ENCODE measurements at places on chromosomes 11 and 22. TPM values are rescaled to one million over a fixed set of nuclear protein-coding genes. Genes with fewer than 3 reads are reported as not detected.
A peak's percentile ranks its signal among the peaks of the same experiment; 100 is the strongest.

GRCh38 chr11:57487920-57488659, 27.4 kb downstream of the SLC43A1 start:
- no peak for DNase-seq

GRCh38 chr11:96309016-96309642, 33.9 kb downstream of the MAML2 start:
- DNase-seq: no peak

DNA sequence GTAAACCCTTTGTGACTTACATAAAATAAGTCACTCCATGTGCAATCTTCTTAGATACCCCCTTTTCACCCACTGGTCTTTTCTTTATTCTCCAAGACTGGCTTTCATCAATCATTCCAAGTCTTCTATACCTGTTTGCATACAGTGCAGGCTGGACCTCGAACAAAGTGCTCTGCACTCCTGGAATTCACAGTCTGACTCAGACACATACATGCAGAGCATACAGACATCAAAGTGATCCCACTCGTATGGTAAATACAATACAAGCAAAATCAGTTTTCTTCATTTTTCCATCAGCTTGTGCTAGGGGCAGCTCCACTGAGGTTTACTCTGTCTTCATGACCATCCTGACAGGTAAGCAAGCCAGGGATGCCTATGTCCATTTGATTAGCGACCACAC, 16.8 kb upstream of the TMPRSS5 start:
- no peak for DNase-seq

- DNase-seq: no peak
These were observed 42.8 kb upstream of the SLC37A2 start for GRCh38 chr11:125020342-125020741.

GRCh38 chr11:16678466-16679116, 59.9 kb upstream of the C11orf58 start:
- DNase-seq: no peak

- DNase-seq: peak; percentile 30
These were observed 11.7 kb upstream of the GLYATL1 start for GRCh38 chr11:58927393-58928106.

DNA sequence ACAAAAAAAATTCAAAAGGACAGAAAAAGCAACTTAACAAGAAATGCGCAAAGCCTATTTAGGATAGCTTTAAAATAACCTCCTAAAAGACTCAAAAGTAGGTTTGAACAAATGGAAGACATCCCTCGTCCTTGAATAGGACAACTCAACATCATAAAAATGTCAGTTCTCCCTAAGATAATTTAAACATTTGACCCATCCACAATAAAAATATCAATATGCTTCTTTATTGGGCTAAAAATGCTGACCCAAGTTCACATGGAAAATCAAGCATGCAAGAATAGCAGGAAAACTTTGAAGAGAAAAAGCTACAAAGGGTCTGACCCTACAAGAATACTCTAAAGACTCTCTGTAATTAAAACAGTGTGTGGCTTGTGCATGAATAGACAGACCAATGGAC, 12.1 kb upstream of the KCTD17 start:
- no peak for DNase-seq

DNA sequence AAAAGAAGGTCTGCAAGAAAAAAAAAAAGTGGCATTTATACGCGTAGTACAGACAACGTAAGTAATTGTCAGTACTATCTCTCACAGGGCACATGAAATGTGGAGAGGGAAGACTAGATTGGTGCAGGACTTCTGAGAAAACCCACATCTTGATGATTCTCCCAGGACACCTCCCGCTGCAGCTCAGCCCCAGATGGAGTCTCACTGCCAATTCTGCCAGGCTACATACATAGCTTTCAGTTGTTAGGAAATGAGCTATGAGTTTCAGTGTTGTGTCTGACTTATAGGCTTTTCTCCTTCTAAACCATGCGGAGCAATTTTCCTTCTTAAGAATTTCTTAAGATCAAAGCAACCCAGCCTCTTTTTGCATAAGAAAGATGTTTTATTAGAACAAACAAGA, 9.6 kb downstream of the OR5A2 start:
- DNase-seq: no peak

GRCh38 chr22:20803696-20804324, 29.9 kb downstream of the SERPIND1 start:
- peak; percentile 60 for DNase-seq

DNA sequence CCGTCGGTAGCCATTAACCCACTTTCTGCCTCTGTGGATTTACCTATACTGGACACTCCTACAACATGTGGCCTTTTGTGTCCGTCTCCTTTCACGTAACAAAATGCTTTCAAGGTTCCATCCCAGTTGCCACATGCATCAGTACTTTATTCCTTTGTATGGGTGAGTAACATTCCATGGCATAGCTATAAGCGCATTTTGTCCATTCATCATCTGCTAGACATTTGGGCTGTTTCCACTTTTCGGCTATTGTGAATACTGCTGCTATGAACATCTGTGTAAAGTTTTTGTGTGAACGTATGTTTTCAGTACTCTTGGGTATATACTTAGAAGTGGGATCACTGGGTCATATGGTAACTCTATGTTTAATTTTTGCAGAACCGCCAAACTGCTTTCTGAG, 257.2 kb downstream of the ST3GAL4 start:
- no peak for DNase-seq

DNA sequence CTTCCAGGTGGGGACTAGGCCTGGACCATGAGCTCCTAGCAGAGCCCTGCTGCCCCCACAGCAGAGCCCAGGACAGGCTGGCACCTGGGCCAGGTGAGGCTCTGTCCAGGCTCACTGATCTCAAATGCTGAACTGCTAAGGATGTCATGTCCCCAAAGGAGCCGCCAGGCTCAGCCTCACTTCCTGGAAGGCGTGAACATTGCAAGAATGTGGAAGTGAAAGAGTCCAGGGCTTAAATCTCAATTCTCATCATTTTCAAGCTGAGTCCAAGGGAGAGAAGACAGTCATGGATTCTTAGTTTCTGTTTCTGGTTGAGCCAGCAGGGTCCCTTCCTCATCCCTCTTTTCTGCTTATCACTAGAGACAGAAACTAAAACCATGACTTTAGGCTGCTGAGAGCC, 5.0 kb downstream of the ASCL2 start:
- DNase-seq: peak; percentile 17

- peak; percentile 43 for DNase-seq
These were observed 80.5 kb upstream of the WNT7B start for GRCh38 chr22:46057246-46058090.

DNA sequence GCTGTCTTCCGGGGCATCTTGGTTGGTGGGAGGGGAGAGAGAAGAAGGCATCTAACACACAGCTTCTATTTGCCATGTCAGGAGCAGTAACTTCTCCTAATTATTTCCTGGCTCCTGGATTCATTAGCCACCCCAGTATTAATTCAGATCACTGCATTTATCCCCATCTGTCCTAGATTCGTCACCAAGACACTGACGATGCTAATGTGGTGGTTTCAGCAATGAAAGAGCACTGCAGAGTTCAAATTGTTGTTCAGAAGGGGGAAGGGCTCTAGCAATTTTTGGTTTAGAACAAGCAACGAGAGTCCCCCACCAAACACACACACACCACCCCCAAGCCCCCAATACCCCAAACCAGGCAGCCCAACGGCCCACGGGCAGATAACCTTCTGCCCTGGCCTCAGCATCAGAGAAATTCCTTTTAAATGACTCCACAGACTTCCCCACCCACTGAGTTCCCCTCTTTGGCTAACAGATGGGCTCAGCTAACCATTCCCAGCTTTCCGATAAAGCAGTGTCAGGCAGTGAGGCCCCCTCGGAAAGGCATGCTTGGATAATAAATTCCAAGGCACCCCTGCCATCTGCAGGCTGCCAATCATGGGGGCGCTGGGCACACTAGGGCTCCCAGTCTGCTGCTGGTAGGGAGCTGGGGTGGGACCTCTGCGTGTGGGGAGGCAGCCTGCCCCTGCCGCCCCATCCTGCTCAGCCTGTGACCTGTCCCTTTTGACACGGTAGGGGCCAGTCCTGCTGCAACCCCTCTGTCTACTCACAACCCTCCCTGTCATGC, 453.5 kb downstream of the MIAT start:
- no peak for DNase-seq

DNA sequence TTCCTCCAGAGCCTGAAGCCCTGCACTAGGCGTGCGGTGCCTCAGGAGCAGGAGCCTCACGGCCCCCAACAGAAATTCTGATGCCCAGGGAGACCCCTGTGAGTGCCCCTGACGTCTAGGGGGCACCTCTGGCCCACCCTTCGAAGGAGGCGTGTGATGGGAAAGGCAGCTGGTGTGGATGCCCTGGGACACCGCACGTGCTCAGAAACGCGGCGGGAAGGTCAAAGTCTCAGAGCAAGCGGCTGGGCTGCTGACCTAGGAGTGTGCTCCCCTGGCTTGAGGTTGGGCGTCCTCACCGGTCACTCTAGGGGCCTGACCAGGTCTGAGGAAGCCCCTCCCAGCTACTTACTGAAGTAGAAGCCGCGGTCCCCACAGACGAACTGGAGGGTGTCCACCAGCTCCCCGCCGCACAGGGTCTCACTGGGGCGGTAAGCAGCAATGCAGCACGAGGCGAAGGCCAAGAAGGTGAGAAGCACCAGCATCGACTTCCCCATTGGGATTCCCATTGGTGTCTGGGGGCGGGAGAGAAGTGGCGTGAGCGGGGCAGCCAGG, 4.1 kb downstream of the IGF2 start:
- no peak for DNase-seq

DNA sequence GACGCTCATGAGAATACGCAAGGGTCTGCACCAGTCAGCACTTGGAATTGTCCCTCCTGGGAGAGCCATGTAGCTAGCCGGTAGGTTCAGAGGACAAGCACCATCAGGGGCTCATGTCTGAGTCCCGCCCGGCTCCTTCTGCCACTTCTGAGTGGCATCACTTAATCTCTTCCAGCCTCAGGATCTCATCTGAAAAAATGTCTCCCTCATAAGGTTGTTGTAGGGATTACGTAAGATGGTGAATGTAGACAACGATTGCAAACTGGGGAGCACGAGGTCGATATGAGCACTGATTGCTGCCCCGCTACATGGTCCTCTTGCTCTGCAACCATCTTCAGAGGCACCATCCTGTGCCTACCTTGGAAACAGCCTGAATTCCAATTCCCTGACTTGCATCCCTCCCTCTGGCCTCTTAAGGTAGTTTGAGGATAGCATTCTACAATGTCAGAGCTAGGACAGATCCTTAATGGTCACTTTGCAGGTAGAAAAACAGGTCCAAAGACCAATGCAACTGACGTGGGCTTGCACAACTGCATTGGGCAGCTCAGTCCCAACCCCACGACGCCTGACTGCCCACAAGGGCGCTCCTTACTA, 115.8 kb upstream of the TMEM45B start:
- no peak for DNase-seq

DNA sequence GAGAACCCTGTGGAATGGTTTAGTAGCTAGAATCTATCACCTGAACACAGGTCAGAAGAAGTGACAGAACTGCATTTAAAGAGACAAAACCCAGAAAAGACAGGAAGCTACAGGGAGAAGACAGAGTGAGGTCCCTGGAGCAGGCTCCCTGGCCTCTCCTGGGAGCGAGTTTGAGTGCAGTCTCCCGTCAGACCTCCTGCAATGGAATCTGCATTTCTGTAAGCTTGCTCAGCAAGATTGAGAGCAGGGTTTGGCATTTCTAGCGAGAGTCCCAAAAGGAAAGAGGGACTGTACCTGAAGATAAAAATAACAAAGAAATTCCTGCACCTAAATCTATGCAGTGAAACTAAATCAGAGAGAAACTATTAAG, 74.2 kb downstream of the MORC2 start:
- DNase-seq: peak; percentile 9

GRCh38 chr22:40954113-40954512, 2.9 kb downstream of the RBX1 start:
- no peak for DNase-seq

DNA sequence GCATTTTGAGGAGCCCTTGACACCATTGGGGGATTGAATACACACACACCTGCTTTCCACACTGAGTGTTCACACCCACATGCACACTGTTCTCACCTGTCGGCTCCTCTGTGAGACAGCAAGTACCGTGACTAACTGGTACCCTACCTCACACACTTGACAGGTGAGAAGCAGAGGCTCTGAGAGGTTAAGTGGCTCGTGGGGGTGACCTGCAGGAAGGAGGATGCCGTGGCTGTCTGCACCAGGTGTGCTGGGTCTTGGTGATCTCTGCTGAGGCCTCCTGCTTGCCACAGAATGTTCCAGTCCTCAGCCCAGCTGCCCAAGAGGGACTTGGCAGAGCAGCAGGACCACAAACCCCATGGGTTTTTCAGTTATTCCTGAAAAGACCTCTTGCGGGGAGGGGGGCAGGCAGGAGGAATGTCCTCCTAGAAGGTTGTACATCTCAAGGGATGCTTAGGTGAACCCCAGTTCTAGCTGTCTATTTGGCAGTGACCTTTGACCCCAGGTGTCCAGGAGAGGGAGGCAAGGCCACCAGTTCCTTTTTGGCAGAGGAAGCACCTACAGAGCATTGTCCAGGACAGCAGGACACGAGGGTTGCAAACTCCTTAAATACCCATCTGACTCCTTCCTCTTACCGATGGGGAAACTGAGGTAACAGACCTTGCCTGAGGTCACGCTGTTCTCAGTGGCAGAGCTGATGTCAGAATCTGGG, 66.0 kb downstream of the SHISAL1 start:
- DNase-seq: no peak

- DNase-seq: no peak
These were observed 54.6 kb downstream of the SLC36A4 start for GRCh38 chr11:93143186-93143585.

DNA sequence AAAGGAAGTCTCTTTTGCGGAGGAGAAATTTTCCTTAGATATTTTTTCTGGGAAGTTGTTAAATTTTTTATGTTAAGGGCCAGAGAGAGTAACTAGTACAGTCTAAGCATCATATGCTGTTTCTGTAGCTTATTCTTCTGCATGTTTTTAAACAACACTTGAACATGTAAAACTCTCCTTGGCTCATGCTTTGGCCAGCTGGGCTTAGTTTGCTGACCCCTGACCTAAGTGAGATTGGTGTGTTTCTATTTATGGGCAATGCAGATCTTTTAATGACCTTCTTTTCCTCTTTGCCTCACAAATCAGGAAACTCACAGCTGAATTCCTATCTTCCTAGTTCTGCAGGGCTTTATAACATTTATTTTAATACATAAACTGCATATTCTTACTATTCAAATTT, 942.5 kb downstream of the OPCML start:
- DNase-seq: no peak

DNA sequence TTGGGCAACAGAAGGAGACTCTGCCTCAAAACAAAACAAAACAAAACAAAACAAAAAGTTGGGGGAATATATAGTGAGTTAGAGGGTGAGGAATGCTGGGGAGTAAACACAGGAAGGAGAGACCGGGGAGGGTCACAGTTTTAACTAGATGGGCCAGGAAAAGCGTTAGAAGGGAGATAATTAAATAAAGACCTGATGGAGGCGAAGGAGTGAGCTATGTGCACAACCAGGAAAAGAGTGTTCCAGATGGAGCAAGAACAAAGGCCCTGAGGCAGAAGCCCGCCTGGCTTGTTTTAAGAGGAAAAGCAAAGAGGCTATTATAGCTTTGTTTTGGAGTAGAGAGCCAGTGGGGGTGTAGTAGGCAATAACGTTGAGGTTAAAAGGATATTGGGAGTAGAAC, 4.8 kb upstream of the PLA2G6 start:
- no peak for DNase-seq

- DNase-seq: no peak
These were observed 171.5 kb upstream of the SYT13 start for GRCh38 chr11:45457649-45458048.

The PARVG gene
- total RNA-seq: 14.1 TPM

The GRAP2 gene
- 6.1 TPM for total RNA-seq

The NDUFS3 gene
- 69.8 TPM for total RNA-seq

The JRKL gene
- 9.1 TPM for total RNA-seq

The MAPK8IP2 gene
- total RNA-seq: 34.9 TPM

The CDC45 gene
- total RNA-seq: 38.8 TPM

The SHISA8 gene
- 1.4 TPM for total RNA-seq

The SCGB1D2 gene
- total RNA-seq: not detected

The HARBI1 gene
- 12.9 TPM for total RNA-seq

The PANX3 gene
- total RNA-seq: 0.43 TPM

The TSGA10IP gene
- total RNA-seq: 5.5 TPM

The TUBA8 gene
- total RNA-seq: 60.5 TPM

Data from testis (tissue), 5 donors.